CD4-positive, CD25-positive, alpha-beta regulatory T cell (primary cell): ENCODE measurements at places on chromosomes 5 and 9. TPM values are rescaled to one million over a fixed set of nuclear protein-coding genes. Genes with fewer than 3 reads are reported as not detected.
A peak's percentile ranks its signal among the peaks of the same experiment; 100 is the strongest.

- no peak for DNase-seq
Observed at GRCh38 chr5:34998058-34998789, 49.5 kb downstream of the AGXT2 start.

DNA sequence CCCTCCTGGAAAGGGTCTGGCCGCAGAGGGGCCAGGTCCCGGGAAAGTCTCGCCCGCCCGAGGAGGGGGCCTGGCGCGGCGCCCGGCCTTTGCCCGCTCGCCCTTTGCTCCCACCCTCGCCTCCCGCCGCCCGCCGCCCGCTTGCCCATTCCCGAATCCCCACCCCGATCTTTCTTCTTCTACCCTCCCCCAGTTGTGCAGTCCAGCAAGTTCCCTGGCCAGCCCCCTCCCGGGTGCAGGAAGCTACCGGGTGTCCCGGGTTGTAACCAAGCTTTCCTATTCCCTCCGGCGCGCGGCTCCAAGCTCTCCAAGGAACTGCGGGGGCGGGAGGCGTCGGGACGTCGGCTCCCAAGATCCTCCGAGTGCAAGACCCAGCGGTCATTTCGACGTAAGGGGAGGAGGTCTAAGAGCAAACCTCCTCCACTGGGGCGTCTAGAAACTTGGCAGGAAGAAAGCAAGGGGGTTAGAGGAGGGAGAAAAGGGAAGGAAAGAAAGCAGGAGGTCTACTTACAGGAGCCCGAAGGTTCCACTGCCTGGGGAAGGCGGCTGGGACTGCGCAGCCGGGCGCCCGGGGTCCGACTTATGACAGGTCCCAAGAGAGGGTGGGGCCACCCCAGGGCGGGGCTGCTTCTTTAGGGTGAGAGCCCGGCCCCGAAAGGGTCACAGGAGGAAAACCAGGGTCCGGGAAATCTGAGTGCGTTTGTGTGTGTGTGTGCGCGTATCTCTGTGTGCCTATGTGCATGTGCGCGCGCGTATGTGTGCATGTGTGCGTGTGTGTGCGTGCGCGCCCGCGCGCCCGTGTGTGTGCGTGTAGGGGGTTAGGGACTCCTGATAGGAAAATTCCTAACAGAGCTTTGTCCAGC, at the start of gene PTGR1:
PTGR1 (minus strand) TSS at position 556 of the 863 bp plus-strand sequence. CDS start 2,225 bp downstream, outside the sequence.
- DNase-seq = peak; percentile 8

DNA sequence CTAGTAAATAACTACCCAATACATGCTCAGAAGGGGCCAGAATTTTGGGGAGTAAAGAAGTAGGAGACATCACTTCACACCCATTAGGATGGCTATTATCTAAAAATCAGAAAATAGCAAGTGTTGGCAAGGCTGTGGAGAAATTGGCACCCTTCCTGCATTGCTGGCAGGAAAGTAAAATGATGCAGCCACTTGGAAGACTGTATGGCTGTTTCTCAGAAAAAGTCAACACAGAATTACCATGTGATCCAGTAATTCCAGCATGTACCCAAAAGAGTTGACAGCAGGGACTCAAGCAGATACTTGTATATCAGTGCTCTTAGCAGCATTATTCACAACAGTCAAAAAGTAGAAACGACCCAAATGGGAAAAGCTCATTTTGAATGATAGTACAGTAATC, 107.6 kb downstream of the APBA1 start:
- no peak for DNase-seq

DNA sequence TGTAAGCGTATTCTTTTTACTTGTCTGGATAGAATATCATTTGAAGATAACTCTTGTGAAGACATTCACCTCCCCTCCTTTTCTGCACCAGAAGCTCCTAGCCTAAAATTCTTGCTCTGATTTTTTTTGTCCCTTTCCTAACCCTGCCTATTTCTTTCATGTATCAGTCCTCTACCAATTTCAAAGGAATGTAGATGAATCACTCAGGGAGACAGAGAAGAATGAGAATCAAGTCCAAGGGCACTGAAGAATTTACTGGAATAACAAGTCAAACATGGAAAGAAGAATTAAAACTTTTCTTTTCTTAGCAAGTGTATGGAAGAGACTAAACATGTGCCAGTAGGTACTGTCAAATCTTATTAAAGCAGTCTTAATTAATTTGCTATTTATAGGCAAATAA, 618.7 kb downstream of the DNAH5 start:
- DNase-seq = no peak

GRCh38 chr9:90774071-90774470, 27.5 kb upstream of the SYK start:
- no peak for DNase-seq

- DNase-seq = no peak
Observed at GRCh38 chr9:134690946-134691694, 49.5 kb downstream of the COL5A1 start.

Gene SGCD
- not detected for polyA plus RNA-seq

Gene ZNF462
- not detected for polyA plus RNA-seq

Gene PGGT1B
- 7.1 TPM for polyA plus RNA-seq

Gene BAAT
- not detected for polyA plus RNA-seq

Gene PPP3R2
- 0.17 TPM for polyA plus RNA-seq

Gene SPATA31D4
- polyA plus RNA-seq = not detected
